ENCODE measurements at places on chromosomes 1 and 21.
A peak's percentile ranks its signal among the peaks of the same experiment; 100 is the strongest.

- peak; percentile 26 for DNase-seq
Measured at GRCh38 chr1:45493116-45493697, 2.2 kb upstream of the TESK2 start.

GRCh38 chr1:209607102-209607794, 23.7 kb downstream of the CAMK1G start:
- DNase-seq = no peak

- DNase-seq = no peak
Measured at GRCh38 chr1:169970114-169970513, 76.4 kb upstream of the SCYL3 start.

- DNase-seq = no peak
Measured at GRCh38 chr1:168520052-168520751, 23.6 kb downstream of the XCL2 start.

GRCh38 chr1:230091473-230092231, 24.6 kb downstream of the GALNT2 start:
- no peak for DNase-seq

DNA sequence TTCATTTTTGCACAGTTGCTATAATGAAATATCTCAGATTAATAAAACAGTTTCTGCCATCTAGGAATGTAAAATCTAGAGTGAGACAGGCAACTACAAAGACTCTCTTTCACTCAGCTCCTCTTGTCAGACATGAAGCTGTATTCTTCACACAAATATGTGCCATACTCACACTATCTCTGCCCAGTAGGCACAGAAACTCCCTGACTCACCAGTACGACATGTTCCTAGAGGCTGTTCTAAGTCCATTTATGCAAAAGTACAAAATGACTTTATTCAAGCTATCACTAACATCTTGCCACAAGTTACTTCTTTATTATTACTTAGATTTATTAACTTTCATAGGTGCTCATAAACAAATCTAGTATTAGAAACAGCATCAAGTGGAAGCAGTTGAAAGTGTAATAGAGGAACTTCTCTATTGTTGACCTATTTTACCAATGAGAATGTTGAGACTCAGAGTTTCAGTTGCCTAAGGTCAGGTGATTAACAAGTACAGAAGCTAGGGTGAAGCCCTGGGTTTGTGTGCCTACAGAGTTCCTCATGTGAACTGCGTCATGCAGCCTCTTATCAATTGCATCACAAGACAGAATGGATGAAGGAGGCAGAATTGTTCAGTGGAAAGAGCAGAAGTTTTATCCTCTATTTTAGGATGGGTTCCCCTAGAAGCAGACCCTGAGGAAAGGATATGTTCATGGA, 98.9 kb downstream of the RGS2 start:
- DNase-seq = no peak

GRCh38 chr1:226687426-226687825, 51.7 kb downstream of the ITPKB start:
- no peak for DNase-seq

DNA sequence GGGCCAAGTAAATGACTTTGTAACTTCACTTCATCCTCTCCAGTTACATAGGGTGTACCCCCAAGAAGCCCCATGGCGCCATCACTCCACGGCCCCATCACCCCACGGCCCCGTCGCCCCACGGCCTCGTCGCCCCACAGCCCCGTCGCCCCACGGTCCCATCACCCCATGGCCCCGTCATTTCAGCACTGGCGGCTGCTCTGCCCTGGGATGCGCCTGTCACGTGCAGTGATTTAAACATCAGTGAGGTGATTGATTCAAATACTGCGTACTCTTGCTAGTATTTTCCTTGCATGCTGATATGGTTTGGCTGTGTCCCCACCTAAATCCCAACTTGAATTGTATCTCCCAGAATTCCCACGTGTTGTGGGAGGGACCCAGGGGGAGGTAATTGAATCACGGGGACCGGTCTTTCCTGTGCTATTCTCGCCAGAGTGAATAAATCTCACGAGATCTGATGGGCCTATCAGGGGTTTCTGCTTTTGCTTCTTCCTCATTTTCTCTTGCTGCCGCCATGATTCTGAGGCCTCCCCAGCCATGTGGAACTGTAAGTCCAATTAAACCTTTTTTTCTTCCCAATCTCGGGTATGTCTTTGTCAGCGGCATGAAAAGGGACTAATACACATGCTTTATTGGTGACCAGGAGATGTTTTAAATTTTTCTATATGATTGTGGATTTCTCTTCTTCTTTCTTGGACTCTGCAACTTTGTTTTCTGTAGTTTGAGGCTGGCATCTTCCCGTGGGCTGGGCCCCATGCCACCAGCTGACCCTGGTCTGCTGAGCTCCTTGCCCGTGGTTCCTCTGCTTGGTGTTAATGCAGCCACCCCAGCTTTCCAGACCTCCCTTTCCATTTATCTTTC, 50.1 kb upstream of the PCBP3 start:
- no peak for DNase-seq

- DNase-seq = no peak
Measured at GRCh38 chr1:61921435-61921834, 179.2 kb downstream of the PATJ start.

DNA sequence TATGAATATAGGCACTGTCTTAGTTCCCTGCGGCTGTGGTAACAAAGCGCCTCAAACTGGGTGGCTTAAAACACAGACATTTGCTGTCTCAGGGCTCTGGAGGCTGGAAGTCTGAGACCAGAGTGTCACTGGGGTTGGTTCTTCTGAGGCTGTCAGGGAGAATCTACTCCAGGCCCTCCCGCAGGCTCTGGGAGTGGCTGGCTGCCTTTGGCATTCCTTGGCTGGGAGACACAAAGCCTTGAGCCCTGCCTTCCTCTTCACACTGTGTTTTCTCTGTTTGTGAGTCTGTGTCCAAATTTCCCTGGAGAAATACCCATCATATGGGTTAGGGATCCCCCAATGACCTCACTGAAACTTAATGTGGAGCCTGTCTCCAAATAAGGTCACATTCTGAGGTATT, 38.5 kb downstream of the B3GALT5 start:
- no peak for DNase-seq

- no peak for DNase-seq
Measured at GRCh38 chr1:3504151-3504821, 49.8 kb downstream of the ARHGEF16 start.

GRCh38 chr1:89942825-89943658, 51.9 kb upstream of the ZNF326 start:
- no peak for DNase-seq
